ENCODE measurements at places on chromosomes 11 and 22.

- no peak for DNase-seq
Measured at GRCh38 chr22:39765046-39765445, 128.5 kb downstream of the ENTHD1 start.

GRCh38 chr11:35682230-35683173 lies 19.9 kb downstream of the TRIM44 start:
- no peak for DNase-seq

- no peak for DNase-seq
Measured at GRCh38 chr11:114921697-114922096, 243.4 kb downstream of the NXPE2 start.

GRCh38 chr11:34839969-34840368 lies 76.2 kb downstream of the APIP start:
- no peak for DNase-seq

DNA sequence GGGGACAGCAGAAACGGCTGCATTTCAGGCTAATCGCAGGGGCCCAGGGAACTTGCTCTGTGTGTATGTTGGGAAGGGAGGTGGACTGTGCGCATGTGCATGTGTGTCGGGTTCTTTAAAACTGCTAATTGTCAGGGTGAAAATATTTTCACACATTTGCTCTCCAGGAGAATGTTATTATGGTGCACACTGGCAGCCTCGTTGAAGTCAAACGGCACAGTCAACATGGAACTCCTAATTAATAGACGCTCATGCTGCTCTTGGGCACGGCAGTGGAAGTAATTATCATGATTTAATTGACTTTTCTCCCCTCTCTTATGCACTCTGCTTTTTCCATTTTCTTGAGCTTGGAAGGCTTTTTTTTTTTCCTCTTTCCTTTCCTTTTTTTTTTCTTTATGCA lies 92.6 kb downstream of the TSPAN18 start:
- DNase-seq, result no peak

Measured in activated CD4-positive, CD25-positive, alpha-beta regulatory T cell treated with anti-CD3 and anti-CD28 coated beads, Interleukin-2, amount 50 U/mL, for 16 hours (primary cell).